ENCODE measurements at places on chromosomes 6 and 20. TPM values are rescaled to one million over a fixed set of nuclear protein-coding genes. Genes with fewer than 3 reads are reported as not detected.

MTG2 gene
- 48.2 TPM for total RNA-seq

TGM3 gene
- not detected for total RNA-seq

TAGAP gene
- total RNA-seq: 56.1 TPM

SRMS gene
- total RNA-seq: not detected

CDH26 gene
- 2.4 TPM for total RNA-seq

SPATS1 gene
- not detected for total RNA-seq

TRIM31 gene
- not detected for total RNA-seq

OTOR gene
- not detected for total RNA-seq

L3MBTL3 gene
- 9.1 TPM for total RNA-seq

BPHL gene
- 14.8 TPM for total RNA-seq

CAGE1 gene
- total RNA-seq: 0.25 TPM

C6orf163 gene
- 2.0 TPM for total RNA-seq
